Stimulated activated CD4-positive, alpha-beta T cell treated with anti-CD3 and anti-CD28 coated beads, Interleukin-12 subunit alpha, Interleukin-12 subunit beta, amount 100 ng/mL, for 4 hours (primary cell): ENCODE measurements at places on chromosomes 12 and 14.

- DNase-seq: no peak
These were observed 49.7 kb downstream of the JAG2 start for GRCh38 chr14:105118646-105119407.

- DNase-seq: no peak
These were observed 48.7 kb downstream of the PPFIBP1 start for GRCh38 chr12:27572486-27573255.

GRCh38 chr14:71783088-71783487 lies 149.1 kb upstream of the RGS6 start:
- DNase-seq: no peak

GRCh38 chr12:6076346-6076745 lies 48.1 kb downstream of the VWF start:
- no peak for DNase-seq

- DNase-seq: no peak
These were observed 121.3 kb downstream of the TBX3 start for GRCh38 chr12:114562654-114563053.

GRCh38 chr12:114760151-114760877 lies 76.3 kb upstream of the TBX3 start:
- DNase-seq: no peak

DNA sequence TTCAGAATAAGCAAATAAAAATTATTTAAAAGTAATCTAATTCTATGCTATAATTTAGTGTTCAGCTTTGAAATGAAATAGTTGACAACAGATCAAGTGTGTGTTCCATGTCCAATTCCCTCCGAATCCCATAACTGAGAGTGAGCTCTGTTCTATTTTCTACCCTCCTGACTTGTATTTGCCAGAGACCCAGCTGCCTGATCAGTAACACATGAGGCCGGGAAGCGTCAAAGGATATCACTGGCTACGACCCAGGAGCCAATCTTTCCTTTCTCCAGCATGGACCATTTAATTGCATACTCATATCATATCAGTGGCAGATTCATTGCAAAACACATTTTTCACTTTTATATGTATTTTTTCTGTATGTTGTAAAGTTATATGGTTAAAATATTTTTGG lies 108.8 kb upstream of the TSPAN8 start:
- DNase-seq: no peak

- no peak for DNase-seq
These were observed 5.2 kb downstream of the MUCL1 start for GRCh38 chr12:54859502-54859901.

DNA sequence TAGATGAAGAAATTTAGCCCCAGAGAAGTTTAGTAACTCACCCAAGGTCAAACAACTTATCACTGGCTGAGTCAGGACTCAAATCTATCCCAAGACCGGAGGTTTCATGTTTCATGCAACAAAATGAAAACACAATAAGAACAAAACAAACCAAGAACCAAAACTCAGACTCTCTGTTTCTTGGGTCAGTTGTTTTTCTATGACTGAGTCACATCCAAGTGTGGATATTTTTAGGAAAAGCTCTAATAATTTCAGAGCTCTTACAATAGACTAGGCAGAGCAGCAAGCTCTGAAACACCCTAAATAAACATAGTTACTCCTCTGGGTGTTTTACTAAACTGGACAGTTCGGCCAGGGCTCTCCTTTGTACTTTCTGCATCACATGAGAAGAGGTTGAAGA lies 87.6 kb upstream of the PRB2 start:
- DNase-seq: no peak

- DNase-seq: no peak
These were observed 62.5 kb upstream of the SOX5 start for GRCh38 chr12:24011927-24012507.

- no peak for DNase-seq
These were observed 311.9 kb upstream of the TBX3 start for GRCh38 chr12:114995891-114996290.

DNA sequence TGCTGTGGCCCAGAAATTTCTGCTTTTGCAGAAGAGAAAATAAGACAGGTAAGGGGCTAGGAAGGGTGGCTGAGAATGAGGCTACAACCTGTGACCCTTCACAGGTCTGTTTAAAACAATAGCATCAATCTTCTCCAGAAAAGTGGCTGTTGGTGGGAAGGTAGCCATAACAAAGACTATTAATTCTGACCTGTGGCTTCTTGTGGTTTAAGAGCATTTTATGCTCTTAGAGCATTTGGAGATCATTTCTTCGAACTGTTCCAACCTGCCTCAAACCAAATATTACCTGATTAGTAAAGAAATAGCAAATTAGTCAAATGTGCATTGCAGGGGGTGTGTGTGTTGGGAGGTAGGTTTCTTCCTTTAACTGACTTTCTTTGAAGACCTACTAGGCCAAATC lies 15.2 kb upstream of the TCP11L2 start:
- DNase-seq: no peak

DNA sequence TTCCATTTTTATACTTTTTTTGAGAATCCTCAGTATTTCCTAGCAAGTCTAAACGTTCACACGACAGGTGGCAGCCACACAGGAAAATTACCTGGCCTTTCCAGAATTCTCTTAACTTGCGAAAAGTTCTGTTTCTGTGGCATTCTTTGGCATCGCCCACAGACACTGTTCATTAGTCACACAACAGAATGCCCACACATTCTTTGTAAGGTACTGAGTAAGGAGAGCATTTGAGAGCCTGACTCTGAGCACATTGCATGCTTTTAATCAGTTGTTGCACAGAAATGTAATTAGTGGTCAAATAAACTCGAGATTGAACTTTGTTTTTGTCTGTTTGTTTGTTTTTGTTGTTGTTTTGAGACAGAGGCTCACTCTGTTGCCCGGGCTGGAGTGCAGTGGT lies 52.4 kb downstream of the LMNTD1 start:
- DNase-seq: no peak

- no peak for DNase-seq
These were observed 183.6 kb upstream of the PZP start for GRCh38 chr12:9391815-9392214.

DNA sequence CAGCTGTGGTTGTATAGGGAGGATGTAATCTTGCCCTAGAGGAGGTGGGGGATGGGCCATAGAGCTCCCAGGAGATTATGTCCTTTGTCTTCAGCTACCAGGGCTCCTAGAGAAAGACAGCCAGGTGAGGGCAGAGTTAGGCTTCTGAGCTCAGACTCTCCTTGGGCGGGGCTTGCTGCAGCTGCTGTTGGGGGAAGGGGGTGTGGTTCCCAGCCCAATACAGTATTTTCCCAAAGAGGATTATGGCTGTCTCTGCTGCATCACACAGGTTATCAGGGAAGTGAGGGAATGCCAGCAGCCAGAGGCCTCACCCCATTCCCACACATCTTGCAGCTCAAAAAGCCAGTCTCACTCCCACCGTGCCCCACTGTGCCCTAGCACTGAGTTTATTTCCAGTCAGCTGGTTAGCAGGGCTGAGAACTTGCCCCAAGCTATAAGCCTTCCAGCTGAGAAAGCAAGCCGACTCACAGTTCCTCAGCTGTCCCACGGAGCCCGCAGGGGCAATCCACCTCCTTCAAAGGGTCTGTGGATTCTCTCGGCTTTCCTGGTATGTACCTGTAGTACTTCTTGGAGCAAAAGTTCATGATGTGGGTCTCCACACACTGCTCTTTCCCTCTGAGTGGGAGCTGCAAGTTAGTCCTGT lies 217.3 kb upstream of the CPNE8 start:
- DNase-seq: no peak

DNA sequence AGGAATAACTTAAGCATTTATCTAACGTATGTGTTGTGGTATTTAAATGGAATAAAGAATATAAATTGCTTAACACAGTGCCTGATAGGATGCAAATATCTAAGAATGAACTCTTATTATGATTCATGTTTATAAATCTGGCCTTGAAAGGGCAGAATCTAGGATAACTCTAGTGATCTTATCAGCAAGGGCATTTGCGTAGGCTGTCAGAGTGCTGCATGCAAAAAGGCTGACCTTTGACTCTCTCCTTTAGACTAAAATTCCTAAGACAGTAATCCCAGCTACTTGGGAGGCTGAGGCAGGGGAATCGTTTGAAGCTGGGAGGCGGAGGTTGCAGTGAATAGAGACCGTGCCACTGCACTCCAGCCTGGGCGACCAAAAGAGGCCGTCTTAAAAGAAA lies 31.3 kb upstream of the ANP32D start:
- no peak for DNase-seq

DNA sequence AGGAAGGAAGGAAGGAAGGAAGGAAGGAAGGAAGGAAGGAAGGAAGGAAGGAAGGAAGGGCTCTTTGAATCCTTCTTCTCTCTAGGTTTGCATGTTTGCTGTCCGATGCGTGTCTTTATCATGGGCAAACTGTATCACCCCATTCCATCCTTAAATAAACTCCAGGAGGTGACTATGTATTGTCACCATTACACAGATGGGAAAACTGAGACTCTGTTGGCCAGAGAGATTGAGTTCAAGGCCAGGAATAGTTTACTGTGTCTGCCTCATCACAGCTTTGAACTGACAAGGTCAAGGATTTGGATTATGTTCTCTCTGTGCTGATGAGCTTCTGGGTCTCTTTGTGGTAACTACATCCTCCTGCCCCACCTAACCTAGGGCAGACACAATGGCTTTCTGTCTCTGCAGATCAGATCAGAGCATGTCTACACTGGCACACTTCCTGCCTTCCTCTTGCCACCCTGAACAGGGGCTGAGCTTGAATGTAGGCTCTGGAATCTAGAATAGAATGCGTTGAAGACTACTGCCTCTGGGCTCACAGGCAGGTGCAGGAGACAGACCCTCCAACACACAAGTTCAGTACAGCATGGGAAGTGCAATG lies 78.9 kb upstream of the MAP1LC3B2 start:
- DNase-seq: no peak

DNA sequence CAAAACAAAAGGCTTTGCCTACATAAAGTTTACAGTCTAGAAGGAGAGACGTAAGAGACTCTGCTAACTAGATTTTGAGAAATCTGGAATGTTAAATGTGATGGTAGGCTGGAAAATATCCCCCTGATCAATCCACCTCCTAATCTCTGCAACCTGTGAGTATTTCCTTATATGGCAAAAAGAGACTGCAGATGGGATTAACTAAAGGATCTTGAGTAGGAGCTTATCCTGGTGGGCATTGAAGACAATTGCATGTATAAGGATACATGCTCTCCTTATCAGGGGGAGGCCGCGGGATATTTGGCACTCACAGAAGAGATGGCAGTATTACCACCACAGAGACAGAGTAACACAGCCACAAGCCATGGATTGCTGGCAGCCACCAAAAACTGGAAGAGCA lies 95.2 kb downstream of the EGLN3 start:
- no peak for DNase-seq

- no peak for DNase-seq
These were observed 36.5 kb downstream of the UBE3B start for GRCh38 chr12:109513977-109514376.

DNA sequence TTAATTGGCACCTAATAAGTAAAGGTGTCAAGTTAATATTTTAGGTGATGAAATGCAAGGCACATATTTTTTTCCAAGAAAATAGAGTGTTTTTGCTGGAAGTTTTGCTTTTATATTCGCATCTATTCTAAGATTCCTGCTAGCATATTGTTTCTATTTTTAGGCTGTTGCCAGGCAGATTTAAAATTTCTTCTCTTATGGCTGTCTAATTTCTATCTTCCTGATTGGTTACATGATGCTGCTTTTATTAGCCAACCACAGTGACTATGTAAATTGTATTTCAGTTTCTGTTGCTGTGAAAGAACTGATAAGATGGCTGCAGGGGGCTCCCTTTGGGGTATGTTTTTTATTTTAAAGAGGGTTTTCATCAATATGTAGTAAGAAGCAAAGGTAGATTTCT lies 42.7 kb downstream of the ATF7IP start:
- no peak for DNase-seq

GRCh38 chr14:77557391-77557790 lies 58.8 kb upstream of the ISM2 start:
- DNase-seq: no peak

GRCh38 chr12:85796001-85796400 lies 40.2 kb downstream of the RASSF9 start:
- no peak for DNase-seq

- no peak for DNase-seq
These were observed 1.6 kb upstream of the TAS2R30 start for GRCh38 chr12:11136075-11136474.

DNA sequence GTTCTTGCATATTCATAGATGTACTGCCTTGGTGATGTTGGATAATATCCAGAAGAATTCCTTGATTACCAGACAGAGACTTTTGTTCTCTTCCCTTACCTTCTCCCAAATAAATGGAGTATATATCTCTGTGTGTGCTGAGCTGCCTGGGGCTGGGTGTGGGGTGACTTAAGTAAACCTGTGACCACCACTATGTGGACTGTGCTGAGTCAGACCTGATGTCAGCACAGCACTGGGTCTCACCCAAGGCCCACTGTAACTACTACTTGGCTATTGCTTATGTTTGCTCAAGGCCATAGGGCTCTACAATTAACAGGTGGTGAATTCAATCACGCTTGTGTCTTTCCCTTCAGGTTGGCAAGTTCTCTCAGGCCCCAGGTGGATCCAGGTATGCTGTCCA lies 145.7 kb upstream of the MDGA2 start:
- no peak for DNase-seq

DNA sequence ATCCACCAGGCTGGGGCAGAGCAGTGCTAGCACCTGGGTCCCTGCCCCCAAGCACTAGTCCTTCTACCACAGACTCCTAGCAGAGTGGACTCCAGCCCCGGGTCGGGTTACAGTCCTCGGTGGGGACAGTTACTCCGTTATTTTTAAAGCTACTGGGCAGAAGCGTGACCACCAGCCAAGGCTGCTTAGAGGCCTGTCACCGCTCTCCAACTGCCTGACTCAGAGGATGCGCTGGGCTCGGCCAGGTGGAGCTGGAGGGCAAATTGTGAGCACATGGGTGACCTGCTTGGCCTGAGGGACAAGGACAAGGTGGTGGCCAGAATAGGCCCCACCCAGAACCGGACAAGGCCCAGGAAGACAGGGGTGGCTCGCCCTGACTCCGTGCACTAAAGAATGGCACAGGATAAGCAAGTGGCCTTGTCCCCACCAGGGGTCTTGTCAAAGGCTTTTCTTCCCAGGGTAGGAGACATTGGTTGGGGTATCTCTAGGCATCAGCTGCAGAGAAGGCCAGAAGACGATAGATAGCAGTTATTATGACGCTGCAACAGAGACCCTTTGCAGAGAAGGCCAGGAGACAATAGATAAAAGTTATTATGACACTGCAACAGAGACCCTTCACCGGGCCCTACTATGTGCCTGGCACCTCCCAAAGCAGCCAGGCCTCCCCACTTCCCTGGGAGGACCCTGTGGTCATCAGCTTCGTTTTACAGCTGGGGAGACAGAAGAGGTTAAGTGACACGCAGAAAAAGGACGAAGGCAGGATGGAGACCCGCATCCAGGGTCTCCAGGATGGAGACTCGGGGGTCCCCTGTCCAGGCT lies 1.6 kb downstream of the ABCB9 start:
- DNase-seq: no peak

GRCh38 chr14:99531251-99532096 lies 50.3 kb downstream of the CCNK start:
- DNase-seq: no peak

- no peak for DNase-seq
These were observed 250.0 kb downstream of the MED13L start for GRCh38 chr12:116027551-116027821.
